ENCODE measurements at places on chromosomes 2 and 18.
A peak's percentile ranks its signal among the peaks of the same experiment; 100 is the strongest.

GRCh38 chr2:102337012-102337411 lies 18.6 kb upstream of the IL18R1 start:
- DNase-seq: no peak

GRCh38 chr2:132503701-132504100 lies 87.1 kb downstream of the GPR39 start:
- no peak for DNase-seq

GRCh38 chr2:136028001-136028400 lies 42.6 kb upstream of the DARS1 start:
- no peak for DNase-seq

- DNase-seq: no peak
Observed at GRCh38 chr2:221124532-221125240, 447.4 kb downstream of the EPHA4 start.

- DNase-seq: no peak
Observed at GRCh38 chr2:221747289-221747972, 175.3 kb upstream of the EPHA4 start.

DNA sequence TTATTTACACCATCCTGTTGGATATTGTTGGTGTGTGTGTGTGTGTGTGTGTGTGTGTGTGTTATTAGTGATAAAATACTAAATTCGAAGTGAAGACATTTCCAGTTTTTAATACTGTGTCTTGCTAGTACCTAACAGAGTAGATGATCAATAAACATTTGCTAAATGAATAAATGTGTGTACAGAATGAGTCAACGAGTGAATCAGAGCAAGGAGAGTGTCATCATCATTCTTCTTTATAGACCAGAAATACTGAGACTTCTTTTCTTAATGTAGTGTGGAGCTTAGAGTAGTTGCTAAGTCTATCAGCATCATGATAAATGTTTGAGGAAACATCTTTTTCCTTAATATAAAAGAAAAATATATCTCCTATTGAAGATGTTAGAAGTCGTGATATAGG lies 169.7 kb upstream of the SATB2 start:
- DNase-seq: no peak

DNA sequence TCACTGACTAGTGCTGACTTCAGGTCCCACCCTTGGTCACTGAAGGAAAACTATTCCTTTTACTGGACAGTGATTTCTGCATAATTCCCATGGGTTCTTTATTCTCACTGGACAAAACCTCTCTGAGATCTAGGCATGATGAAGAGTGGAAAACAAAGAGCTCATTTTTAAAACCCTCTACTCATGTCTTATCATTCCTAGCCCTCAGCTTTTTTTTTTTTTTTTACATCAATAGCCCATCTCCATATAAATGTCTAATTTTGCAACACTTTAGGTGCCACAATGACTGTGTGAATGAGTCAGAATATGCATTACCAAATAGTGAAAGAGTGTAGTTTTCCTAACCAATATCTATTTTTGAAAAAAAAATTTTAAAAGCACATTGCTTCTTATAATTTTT lies 74.8 kb downstream of the TCF4 start:
- DNase-seq: no peak

- DNase-seq: no peak
Observed at GRCh38 chr2:229363185-229363814, 92.2 kb upstream of the PID1 start.

DNA sequence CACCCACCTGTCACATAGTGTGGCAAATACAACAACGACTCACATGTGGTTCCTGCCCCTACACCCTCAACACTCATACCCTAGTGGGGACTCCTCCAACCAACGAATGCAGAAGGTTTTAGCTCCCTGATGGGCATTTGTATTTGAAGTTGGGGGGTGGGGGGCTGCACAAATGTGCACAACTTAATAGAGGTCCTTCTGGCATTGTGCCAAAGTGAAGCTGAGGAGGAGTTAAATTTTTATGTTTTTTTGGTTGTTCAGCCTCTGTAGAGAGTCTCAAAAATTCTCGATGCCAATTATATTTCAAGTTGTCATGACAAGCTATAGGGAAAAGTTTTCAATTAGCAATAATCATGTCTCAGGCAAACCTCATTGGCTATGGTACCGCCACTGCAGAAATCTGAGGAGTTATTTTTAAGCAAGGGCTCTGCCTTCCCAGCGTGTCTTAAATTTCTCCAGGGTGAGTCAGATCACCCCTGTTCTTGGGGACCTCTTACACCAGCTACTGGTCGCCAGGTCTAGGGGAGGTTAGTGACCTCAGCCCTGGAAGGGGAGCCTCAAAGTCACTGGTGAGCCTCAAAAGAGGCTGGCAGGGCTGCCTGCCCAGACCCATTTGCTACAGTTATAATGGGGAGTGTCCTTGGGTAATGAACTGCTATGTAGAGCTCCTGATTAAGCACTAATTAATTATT lies 102.7 kb upstream of the TAF1B start:
- no peak for DNase-seq

GRCh38 chr2:189601043-189601442 lies 20.5 kb upstream of the SLC40A1 start:
- no peak for DNase-seq

DNA sequence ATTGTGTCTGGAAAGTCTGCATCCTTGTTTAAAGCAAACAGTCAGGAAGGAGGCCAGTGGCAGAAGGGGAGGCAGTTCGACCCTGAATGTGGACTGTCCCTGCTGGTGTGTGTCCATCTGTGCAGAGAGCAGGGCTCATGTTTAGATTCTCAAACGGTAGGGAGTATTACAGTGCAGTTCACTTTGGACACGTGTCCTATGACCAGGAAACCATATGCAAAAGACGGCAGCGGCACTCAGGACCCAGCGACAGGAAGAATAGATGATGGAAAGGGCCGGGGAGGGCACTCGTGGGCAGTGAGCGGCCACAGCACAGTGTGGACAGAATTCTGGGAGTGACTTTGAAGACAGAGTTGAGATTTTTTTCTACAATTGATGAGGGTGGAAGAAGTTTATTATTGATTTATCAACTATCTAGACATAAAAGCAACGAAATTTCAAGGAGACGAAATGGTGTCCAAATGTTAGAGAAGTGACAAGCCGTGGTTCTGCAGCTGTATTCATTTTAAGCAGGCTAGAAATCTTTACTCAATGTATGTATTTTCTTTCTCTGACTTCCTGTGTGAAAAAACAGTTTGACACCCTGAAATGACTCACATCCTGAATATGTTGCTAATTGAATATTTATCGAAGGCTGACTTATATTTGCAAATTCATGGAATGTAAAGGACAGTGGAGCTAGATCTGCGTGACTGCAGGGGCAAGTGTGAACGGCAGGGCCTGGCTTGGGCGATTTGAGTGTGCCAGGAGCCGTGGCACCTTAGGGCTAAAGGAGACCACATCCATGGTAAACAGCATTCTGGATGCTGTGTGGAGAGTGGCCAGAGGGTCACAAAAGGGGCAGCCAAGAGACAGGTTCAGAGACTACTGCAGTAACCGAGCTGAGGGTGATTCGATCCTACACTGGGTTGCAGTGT lies 214.2 kb downstream of the PTGR3 start:
- no peak for DNase-seq

DNA sequence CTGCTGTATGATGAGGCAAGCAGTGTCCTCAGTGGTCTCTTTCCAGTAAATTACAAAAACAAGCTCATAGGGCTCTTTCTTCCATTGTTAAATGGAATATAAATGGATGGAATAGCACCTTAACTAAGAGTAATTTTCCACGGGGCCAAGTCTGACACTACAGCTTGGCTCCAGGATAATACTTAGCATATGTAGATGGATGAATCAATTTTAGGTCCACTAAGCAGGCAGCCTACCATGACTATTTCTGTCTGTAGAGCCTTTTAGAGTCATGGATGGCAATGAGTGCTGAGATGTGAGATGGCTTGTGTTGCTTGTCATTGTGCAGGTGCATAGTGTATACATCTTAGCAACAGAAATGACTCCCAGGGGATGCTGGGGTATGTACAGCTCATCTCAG lies 125.9 kb downstream of the PKP4 start:
- no peak for DNase-seq

DNA sequence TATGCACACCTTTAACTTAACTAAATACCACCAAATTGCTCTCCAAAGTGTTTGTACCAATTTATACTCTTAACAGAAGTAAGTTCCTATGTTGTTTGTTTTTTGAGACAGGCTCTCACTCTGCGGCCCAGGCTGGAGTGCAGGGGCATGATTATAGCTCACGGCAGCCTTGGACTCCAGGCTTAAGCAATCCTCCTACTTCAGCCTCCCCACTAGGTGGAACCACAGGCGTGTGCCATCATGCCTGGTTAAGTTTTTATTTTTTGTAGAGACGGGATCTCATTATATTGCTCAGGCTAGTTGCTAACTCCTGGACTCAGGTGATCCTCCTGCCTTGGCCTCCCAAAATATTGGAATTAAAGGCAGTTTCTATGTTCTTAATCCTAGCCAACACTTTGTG lies 13.1 kb upstream of the NAB1 start:
- DNase-seq: no peak

- DNase-seq: no peak
Observed at GRCh38 chr2:54999182-54999581, 51.1 kb downstream of the RTN4 start.

DNA sequence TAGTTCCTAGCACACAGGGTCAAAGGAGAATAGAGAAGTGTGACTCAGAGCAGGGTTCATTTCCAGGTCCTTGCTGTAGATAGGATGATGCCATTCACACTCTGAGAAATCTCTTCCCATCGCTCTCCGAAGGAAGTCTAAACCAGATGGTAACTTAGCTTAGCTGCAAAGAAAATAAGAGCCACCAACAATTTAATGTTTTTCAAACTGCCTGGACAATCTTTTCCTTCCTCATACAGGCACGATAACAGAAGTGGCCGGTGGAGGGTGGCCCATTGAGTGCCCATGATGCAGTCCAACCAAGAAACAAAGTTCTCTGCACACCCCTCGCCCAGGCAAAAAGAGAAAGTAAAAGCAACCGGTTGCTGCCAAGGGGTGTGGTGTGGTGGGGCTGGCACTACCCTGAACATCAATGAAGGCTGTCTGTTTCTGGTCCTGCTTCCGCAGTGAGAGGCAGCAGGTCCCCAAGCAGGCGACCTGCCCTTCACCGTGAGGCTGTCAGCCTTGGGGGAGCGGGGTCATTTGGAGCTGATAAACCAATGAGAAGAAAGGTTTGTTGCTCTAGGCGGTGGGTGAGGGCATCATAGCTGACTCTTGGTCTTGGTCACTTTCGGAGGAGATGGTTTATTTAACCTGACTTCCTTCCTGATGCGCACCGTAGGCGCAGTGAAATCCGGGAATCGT lies 105.6 kb upstream of the CD302 start:
- DNase-seq: peak; percentile 25

DNA sequence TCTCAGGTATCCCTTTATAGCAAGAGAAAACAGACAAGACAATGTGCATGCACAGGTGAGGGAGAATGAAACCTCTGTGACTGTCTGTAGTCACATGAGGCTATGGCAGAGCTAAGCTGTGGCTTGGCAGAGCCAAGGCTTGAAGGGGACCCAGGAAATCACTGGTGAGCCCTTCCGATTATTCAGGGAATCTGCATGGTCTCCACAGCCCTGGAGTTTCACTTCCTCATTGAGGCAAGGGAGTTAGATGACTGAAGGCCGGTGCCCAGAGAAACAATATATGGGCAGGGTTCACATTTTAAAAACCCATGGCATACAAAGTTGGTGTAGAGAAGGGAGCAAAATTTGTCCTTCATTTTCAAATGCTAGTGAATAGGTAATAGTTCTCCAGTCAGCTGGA lies 144.4 kb upstream of the REV1 start:
- DNase-seq: no peak

DNA sequence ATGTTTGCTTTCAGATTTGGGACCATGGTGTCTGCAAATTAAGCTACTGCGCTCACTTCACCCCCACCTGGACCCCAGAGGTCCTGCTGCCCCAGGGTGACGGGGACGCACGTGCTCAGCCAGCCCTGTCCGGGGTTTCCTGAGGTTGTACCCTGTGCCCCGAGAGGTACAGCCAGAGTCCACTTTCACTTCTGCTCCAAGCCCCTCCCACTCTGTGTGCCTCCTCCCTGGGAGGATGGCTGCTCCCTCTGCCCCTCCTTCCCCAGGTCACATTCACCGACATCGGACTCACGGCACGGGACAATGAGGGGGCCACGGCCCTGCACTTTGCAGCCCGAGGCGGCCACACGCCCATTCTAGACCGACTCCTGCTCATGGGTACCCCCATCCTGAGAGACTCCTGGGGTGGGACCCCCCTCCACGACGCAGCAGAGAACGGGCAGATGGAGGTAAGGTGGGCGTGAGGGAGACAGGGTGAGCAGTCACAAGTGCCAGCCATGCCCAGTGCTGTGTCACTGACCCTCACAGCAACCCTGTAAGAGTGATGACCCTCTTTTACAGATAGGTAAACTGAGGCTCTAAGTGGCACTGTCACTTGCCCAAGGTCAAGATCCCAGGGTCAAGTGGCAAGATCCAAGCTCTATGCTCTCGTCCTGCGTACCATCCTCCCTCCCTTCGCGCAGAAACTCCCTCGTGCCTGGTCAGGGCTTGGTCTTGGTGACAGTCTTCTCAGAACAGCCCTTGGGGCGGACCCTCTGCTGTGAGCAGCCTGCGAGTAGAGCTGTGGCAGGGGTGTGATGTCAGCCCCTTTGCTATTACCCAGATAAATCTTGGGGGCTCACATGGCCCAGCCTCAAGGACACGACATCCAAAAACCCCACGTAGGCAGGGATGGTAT lies 7.6 kb downstream of the ESPNL start:
- no peak for DNase-seq

- DNase-seq: no peak
Observed at GRCh38 chr2:122168799-122169198, 413.3 kb downstream of the TSN start.

- no peak for DNase-seq
Observed at GRCh38 chr2:181673173-181673572, 7.1 kb downstream of the NEUROD1 start.

DNA sequence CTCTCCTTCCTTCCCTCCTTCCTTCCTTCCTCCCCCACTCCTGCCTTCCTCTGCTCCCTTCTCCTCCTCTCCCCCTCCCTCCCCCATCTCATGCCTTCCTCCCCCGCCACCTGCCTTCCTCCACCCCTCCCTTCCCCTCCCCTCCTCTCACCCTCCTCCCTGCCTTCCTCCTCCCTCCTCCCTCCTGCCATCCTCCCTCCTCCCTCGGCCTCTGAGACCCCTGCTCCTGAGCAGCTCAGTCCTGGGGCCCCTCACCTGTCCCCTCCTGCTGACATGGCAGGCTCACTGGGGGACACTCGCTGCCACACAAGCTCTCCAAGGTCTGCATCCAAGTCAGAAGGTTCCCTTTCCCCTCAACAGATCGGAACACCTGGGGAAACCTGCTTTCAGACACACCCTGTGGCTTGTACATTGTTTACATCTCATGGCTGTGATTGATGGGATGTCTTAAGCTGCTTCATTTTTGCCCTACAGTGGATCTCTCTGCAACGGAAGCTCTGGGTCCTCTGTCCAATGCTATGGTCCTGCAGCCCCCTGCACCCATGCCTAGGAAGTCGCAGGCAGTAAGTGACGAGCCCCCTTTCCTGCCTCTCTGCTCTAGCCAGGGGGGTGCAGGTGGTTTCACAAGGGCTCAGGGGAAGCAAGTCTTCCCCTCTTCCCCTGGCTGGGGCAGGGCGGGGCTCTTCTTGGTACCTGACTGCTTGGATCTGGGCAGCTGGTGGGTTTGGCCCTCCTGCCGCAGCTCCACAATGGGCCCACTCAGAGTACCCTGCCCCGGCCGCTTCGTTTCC lies 22.9 kb downstream of the ITGB1BP1 start:
- no peak for DNase-seq
